ENCODE measurements at places on chromosomes 4 and X.

DNA sequence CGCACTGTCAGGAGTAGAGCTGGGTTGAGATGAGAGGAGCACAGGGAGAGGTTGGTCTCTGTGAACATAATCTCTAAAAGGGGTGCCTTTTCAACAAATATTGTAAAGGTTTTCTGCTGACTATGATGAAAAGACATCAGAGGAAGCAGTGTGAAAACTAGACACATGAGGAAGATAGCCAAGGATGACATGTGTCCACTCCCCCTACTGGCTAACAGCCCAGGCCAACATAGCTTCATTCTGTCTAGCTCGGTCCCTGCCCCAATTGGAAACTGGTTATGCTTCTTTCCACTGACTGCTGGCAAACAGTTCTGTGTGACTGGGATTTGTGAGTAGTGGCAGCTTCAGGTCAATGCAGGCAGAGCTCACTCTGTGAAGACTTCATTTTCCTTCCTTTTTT lies 115.4 kb upstream of the ESX1 start:
- no peak for DNase-seq

- no peak for DNase-seq
These were observed 291.3 kb downstream of the GUCY2F start for GRCh38 chrX:109190542-109190941.

GRCh38 chr4:22201256-22201655 lies 252.7 kb upstream of the KCNIP4 start:
- no peak for DNase-seq

DNA sequence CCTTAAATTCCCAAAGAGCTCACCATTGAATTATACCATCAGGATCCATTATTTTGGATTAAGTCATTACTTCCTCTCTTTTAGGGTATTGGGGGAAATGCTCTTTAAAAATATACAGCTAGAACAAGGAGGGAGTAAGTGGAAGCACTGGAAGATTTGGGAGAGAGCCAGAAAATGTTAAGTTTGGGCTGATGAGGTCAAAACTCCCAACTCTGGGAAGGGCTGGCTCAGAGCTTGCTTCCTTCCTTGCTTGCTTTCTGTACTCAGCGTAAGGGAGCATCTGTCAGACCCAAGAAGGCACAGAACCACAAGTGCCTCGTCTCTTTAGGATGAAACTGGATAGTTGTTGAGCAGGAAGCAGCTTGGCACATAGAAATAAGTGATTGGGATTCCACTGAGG lies 138.2 kb downstream of the GUCY2F start:
- DNase-seq = no peak

DNA sequence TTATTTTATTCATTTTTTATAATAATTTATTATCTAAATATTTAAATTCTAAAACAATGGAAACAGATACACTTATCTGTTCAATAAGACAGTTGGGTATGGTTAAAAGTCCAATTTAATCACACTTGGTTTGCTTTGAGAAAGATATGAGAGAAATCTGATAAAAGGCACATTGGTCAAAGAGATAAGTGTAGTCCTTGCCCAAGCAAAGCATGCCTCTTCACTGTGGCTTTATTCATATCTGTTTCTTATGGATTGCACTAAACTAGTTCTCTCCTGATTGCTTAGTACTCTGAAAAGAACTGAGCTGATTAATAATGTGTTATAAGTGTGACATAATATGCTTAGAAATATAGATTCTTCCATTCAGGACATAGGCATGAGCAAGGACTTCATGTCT lies 39.8 kb downstream of the CXCL1 start:
- DNase-seq = no peak

DNA sequence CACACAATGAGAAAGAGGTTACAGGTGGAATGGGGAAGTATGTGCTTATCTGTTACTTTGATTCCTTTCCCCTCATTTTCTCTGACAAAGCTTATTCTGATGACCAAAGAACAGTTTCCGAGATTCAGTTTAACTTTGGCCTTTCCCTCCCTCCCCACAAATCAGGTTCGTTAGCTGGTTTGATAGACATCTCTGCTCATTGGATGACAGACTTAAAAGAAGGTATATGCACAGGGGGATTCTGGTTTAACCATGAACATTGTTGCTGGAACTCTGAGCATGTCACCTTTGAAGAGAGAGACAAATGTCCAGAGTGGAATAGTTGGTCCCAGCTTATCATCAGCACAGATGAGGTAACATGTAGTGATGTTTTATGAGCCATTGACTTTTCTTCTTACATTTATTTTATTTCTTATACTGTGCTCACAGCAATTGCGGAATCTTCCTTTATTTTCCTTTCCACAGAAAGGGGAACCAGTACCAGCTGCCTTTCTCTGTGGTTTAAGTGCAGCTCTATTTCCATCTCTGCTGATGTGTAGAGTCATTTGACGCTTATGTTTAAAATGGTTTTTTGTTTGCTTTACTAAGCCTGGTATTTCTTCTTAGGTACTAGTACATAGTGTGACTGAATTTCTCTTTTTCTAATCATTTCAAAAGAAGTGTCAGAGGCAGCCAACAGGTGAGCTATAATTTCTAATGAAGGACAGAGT lies 125.0 kb downstream of the AKAP4 start:
- DNase-seq = no peak

GRCh38 chrX:49075347-49075746 lies 1.5 kb upstream of the PRAF2 start:
- DNase-seq = no peak

GRCh38 chr4:164304861-164305260 lies 449.1 kb upstream of the SMIM31 start:
- no peak for DNase-seq

GRCh38 chrX:46965125-46965758 lies 53.0 kb downstream of the JADE3 start:
- DNase-seq = no peak

DNA sequence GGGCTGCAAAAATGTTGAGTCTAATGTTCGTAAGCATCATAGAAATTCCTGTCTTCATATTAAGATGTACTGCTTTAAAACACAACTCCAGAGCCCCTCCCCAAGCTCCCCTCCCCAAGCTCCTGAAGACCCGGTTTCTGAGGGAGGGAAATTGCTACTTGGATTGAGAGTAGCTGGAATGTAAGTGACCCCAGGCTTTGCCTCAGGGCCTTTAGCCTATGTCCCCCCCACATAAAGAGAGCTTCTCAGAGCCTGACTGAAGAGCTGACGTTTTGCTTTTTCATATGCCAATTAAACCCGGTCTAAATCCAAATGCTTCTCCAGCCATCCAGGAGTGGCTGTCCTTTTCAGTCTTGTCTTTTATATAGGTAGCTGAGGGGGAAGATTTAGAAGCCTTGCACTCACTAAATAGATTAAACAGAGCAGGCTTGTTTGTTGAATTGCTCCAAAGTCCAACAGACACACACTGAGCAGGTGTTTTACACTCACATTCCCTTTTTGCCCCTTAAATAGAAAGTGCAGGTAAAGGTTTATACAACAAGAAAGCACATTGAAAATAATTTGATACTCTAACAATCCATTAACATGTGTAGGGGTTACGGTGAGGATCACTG lies 19.6 kb downstream of the ARX start:
- no peak for DNase-seq

GRCh38 chr4:123889507-123889906 lies 492.9 kb downstream of the SPRY1 start:
- no peak for DNase-seq

GRCh38 chr4:88098993-88099752 lies 59.3 kb downstream of the ABCG2 start:
- DNase-seq = no peak

DNA sequence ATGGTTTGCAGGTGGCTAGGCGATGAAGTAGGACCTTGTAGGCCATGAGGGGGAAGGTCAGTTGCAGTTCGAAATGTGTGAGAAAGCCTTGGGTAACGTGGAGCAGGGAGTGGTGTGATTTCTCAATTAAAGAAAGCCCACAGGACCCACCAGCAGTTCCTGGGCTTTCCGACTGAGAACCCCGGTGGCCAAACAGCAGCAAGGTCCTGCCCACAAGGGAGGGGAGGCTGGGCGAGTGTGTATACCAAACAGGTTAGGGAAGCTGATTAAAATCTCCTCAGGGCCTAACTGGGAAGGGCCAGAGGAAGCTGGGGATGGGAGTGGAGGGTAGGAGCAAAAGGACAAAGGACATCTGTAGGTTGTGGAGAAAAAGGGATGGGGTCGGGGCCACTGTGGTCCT lies 2.4 kb downstream of the ATP6AP1 start:
- DNase-seq = no peak

DNA sequence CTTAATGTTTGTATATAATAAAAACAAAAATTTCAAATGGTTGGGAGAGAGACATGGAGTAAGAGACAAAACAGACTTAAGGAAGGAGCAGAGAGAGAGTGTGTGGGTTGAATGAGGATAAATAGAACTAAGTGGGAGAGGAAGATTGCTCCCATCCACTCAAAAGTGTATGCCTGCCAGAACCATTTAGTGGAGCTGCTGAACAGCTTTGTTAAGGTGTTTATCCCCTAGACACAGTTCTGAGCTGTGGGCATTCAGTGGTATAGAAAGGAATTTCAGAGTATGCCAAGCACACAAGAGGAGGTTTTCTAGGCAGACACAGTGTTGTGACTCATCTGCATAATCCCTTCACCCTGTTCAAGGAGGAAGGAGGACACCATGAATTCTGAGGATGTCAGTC lies 508.6 kb upstream of the EPHA5 start:
- no peak for DNase-seq

- no peak for DNase-seq
These were observed 522.3 kb downstream of the TRIML1 start for GRCh38 chr4:188661502-188661901.

GRCh38 chr4:57504139-57504538 lies 394.0 kb upstream of the IGFBP7 start:
- no peak for DNase-seq
